ENCODE measurements at places on chromosomes 3 and 15.
A peak's percentile ranks its signal among the peaks of the same experiment; 100 is the strongest.

GRCh38 chr15:40594429-40594836 lies 384 bp downstream of the KNL1 start:
- DNase-seq, result no peak

DNA sequence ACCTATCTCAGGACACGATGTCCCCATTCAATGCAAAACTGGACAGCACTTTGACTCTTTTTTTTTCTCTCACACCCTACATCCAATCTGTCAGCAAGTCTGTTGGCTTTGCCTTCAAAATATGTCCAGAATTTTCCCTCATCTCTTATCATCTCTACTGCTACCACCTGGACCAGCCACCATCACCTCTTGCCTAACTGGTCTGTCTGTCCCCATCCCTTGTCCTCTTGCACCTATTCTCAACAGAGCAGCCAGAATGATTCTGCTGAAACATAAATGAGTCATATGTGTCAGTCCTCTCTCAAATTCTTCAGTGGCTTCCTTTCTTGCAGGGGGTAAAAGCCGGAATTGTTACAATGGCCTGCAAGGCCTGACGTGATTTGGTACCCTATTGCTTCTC lies 105.8 kb downstream of the CYP19A1 start:
- DNase-seq, result no peak

- peak; percentile 11 for DNase-seq
These were observed 11.4 kb downstream of the TIPARP start for GRCh38 chr3:156685752-156686151.

GRCh38 chr3:169634618-169635236 lies 28.8 kb downstream of the MECOM start:
- DNase-seq, result peak; percentile 3

DNA sequence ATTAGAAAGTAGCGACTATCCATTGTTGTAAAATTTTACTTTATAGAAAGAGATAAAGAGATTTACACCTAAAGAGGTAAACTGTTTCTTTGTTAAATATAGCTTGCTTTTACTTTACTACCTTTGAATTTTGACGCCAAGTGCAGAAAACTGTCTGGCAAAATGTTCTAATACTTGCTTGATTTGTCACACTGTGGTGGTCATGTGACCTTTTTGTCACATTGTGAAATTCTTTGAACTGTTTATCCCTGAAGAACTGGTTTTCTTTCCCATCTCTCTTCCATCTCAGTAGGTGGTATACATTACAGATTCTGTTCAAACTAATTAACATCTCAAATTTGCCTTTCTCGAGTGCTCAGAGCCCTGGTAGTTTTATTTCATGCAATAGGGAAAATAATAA lies 327.4 kb downstream of the NAALADL2 start:
- peak; percentile 6 for DNase-seq

DNA sequence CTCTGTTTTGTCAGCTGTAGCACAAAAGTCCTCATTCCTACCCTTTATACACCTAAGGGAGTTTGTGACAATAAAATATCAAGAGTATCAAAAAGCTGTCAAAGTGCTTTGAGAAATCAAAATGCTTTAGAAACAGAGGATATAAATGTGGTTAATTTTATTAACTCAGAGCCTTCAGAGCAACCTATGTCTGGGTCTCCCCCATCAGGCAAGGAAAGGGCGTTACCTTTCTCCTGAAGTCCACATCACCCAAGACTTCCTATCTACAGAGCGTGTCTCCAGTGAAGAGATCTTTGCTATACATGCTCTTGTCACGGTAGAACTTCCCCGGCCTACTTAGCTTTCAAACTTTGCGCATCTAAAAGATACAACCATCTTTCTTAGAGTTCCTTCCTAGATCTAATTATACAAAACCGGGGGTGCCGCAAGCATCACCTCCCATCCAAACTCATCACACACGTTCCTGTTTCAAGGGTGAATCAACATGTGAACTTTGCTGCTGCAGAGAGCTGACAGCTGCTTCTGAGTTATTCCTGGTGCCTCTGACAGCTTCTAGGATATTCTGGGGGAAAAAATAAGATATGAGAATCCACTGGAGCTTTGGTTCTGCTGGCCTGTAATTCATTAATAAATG lies 93.0 kb downstream of the RARB start:
- no peak for DNase-seq

DNA sequence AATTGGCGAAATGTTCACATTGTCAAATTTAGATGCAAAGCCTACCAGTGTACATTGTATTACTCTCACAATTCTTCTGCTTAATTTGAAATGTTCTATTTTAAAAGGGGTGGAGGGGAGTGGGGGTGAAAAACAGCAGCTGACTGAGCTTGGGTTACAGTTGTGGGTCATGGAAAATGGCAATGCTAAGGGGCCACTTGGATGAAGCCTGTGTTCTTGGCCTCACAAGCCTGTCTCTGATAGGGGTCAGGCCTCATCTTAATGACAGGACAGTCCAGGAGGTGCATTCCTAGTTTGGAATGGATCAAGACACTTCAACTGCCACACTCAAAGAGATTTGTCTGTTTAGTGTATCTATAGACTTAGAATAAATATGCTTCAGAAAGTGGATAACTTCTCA lies 158.2 kb downstream of the TNIK start:
- no peak for DNase-seq
